ENCODE measurements at places on chromosomes 1 and 21.

DNA sequence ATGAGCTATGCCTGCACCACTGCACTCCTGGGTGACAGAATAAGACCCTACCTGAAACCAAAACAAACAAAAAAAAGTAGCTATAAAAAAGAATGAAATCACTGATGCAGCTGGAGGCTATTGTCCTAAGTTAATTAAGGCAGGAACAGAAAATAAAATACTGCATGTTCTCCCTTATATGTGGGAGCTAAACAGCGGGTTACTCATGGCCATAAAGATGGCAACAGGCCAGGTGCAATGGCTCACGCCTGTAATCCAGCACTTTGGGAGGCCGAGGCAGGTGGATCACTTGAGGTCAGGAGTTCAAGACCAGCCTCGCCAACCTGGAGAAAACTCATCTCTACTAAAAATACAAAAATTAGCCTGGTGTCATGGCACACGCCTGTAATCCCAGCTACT, 152.7 kb downstream of the PIK3R3 start:
- no peak for DNase-seq

GRCh38 chr1:34690269-34690668, 64.6 kb upstream of the GJB5 start:
- DNase-seq, result no peak

GRCh38 chr1:46187106-46187869, 10.9 kb downstream of the POMGNT1 start:
- DNase-seq, result no peak

DNA sequence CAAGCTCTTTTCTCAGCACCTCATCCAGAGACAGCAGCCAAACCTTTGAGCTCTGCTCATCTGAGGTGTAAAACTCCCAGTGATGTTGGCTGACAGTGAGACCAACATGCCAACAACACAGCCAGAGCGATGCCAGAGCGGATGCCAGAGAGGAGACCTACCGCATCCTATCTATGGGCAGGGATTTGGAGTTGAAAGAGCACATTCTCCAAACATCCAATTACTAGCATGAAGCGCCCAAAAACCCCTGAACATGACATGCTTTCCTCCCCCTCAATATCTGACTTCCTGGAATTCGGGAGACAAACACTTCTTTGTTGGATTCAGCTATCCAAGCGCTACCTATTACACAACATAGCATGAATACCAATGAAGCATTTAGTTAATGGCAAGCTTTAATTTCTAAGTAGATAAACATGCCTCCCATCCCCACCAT, 23.1 kb upstream of the PAXBP1 start:
- no peak for DNase-seq

GRCh38 chr1:236692128-236692527, 5.8 kb downstream of the ACTN2 start:
- DNase-seq, result no peak

GRCh38 chr21:40402884-40403582, 443.9 kb downstream of the DSCAM start:
- no peak for DNase-seq

GRCh38 chr1:2926447-2927055, 94.7 kb upstream of the ACTRT2 start:
- DNase-seq, result no peak

DNA sequence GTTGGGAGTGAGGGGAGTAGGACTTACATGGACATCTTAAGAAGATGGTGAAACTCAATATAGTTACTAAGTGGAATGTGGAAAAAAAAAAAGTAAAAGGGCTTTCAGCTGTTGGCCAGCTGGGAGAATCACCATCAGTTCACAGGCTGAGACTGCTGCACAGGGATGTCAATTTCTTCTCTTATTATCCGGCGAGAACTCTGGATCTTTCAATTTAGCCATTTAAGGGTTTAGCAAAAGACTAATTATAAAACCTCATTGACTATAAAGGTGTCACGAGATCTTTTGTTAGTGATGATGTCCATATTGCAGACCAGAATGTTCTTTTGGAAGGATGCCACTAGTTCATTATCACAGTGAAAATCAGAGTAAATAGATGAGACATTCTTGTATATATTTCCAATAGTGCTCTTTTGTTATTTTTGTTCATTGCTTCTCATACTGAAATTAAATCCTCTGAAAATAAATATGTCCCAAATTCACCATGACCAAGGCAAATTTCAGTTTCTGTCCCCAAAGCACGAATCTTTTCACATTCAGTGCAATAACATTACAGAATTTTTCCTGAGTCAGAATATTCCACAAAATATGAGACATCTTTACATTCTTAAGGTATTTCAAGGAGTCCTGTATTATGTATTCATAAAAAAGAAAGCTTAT, 266.1 kb downstream of the DNM3 start:
- no peak for DNase-seq

DNA sequence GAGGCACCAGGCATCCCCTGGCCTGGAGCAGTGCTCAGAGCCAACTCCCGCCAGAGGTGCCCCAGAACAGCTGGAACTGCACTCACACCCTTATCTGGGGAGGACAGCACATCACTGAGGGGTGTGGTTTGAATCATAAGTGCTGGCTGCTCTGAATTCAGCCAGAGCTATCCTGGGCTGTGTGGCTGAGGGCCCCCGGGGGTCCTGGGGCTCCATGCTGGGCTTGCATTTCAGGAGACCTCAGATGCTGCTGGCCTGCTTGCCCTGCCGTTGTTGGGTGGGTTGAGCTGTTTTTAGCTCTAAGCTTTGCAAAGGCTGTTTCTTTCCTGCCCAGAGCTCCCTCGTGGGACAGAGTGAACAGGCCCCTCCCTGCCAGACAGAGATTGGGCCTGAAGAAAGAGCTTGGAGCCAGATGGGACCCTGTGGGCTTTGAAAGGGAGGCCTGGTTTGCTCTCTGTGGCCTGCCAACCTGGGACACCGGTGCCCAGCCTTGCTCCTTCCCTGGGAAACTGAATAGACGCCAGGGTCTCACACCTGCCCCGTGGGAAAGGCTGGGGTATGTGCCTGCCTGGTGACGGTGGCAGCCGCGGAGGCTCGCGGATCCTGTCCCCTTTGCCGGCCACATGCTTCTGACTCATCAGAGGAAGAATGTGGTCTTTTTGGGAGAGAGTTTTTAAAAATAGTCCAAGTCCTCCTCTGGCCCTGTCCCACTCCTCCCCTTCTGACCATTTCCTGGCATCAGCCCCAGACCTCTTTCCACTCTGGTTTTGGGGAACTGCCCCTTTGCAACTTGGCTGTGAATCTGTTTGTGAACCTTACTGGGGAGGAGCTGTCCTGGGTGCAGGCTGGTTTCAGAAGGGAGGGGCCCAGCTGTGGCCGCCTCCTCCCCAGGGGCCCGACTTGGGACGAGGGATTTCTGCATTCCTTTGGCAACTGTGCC, 30.0 kb downstream of the ARHGEF10L start:
- no peak for DNase-seq

DNA sequence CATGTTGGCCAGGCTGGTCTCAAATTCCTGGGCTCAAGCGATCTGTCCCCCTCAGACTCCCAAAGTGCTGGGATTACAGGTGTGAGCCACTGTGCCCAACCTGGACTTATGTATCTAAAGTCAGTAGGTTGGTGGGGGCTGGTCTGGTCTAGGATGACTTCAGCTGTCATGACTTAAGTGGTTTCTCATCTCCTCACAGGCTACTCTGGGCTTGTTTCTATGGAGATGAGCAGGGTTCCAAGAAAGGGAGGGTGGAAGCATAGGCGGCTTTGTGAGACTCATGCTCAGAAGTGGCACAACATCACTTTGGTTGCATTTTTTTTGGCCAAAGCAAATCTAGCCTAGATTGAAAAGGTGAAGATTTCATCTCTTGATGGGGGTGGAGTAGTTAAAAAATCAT, 115.9 kb upstream of the IVNS1ABP start:
- DNase-seq, result no peak

- DNase-seq, result no peak
Observed at GRCh38 chr21:42352441-42353095, 1.8 kb upstream of the TFF2 start.

GRCh38 chr1:171206204-171206977, 21.3 kb downstream of the FMO2 start:
- no peak for DNase-seq

DNA sequence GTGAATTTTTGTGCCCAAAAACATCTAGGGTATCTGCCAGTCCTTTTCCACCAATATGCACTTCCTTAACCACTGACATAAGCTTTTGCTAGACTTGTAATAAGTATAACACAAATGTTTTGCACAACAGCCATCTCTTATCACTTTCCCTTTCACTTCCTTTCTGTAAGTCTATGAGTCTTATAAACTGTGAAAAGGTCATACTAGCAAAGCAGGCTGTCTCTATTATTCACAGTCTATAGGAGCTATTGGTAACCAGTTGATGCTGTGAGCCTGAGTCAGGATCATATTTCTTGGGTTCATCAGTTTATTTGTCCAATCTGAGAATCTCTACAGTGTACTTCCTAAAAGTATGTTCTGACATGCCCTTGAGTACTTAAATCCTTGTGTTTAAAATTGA, 172.6 kb downstream of the CHRM3 start:
- DNase-seq, result no peak

- DNase-seq, result no peak
Observed at GRCh38 chr1:177476676-177477075, 305.9 kb downstream of the BRINP2 start.

GRCh38 chr1:119771770-119772169, 3.1 kb upstream of the HMGCS2 start:
- DNase-seq, result no peak

DNA sequence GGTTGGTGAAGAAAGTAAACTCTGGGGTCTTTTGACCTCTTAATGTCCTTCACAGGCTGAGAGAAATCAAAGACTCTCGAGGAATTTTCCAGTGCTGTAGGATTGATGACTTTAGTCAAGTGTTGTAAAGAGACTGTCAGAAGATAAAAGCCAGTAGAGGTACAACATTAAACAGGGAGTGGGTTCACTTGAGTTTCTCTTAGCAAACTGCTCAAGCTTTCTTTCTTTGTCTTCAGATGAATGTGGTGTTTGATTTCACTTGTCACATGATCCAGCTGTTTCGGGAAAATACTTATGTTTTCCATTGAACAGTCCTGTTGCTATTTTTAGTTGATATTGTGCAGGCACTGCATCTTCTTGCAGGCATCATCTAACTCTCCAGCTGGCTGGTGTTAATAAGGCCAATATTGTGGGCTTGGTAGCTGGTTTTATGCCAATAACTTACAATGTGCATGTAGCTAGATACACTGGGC, 45.6 kb downstream of the XCL2 start:
- no peak for DNase-seq

DNA sequence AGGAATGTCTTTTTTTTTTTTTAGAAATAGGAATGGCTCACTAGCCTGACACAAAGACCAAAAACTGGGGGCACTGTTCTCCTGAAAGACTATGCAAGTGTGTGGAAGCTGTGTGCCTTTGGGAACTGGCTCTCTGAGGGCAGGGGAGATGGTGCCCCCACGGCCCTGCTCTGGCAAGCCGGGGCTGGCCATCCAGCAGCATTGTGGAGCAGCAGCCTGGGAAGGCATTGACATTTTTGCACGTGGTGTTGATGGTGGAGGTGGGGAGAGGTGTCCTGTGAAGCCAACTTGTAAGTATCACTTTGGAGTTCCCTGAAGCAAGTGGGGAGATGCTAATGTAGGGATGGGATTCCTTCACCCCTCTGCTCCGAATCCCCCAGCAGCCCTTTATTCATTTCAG, 460.1 kb downstream of the RPS6KC1 start:
- DNase-seq, result no peak

- no peak for DNase-seq
Observed at GRCh38 chr1:214318956-214319736, 38.2 kb downstream of the SMYD2 start.

DNA sequence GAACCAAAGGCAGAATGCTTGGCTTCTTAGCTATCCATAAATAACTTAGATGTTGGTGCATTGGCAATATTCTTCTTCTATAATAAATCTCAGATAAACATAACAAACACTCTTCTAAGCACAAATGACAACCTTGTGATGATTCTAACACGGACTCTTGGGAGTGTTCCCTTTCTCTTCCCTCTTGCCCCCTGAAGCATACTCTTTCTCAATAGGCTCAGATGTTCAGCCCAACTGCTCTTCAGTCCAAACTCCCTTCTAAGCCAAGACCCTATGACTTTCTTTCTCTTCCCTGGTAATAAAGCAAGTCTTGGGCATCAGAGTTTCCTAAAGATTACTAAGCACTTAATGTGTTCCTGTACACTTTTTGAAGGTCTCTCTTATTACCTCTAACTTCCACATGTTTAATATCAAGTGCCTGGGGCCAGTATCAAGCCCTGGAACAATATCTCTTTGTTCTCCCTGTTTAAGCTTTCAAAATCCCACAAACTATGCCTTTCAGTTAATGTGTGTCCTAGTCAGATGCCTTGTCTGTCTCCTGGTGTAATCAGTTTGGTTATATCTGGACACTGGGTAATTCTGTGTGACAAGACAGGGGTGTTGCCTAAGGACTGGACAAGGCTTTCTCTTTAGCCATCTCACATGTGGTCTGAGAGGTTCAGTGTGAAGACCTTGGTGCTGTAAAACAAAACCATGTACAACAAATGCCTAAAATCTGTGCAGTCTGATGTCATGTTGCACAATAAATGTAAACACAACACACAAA, 92.9 kb upstream of the IVNS1ABP start:
- DNase-seq, result no peak

- DNase-seq, result no peak
Observed at GRCh38 chr1:109294481-109294880, 11.5 kb upstream of the PSRC1 start.

GRCh38 chr1:17470021-17470799, 30.7 kb upstream of the RCC2 start:
- no peak for DNase-seq

GRCh38 chr1:51850420-51851223, 27.9 kb downstream of the NRDC start:
- no peak for DNase-seq

GRCh38 chr1:202017749-202018467, 7.5 kb downstream of the ELF3 start:
- no peak for DNase-seq

GRCh38 chr1:61169634-61170033, 87.3 kb downstream of the NFIA start:
- DNase-seq, result no peak

- DNase-seq, result no peak
Observed at GRCh38 chr1:117757668-117758067, 151.8 kb downstream of the TENT5C start.

- no peak for DNase-seq
Observed at GRCh38 chr21:14273736-14274538, 58.0 kb downstream of the RBM11 start.

GRCh38 chr1:96541491-96541890, 180.1 kb upstream of the PTBP2 start:
- no peak for DNase-seq

- DNase-seq, result peak; percentile 3
Observed at GRCh38 chr1:227898502-227899140, 49.1 kb downstream of the WNT9A start.

DNA sequence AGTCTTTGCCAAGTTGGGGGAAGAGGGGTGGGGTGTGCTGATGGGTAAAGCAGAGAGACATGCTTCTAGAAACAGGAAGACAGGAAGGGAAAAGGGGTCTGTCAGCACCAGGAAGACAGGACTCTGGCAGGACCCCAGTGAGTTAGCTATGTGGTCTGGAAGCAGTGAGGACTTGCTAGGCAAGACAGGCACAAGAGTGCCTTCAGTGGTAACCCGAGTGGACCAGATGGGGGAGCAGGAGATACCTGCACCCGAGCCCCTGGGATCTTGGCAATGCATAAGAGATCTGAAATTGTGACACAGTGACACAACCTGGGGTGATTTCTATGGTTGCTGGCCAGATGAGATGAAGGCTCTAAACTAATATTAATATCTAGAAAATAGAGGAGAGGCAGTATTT, 7.0 kb downstream of the TLR5 start:
- DNase-seq, result peak; percentile 29

GRCh38 chr1:19398309-19398760, 86.2 kb downstream of the SLC66A1 start:
- peak; percentile 22 for DNase-seq
